ENCODE measurements at places on chromosomes 13 and 19.

GRCh38 chr13:45137526-45137925, 17.2 kb downstream of the GTF2F2 start:
- no peak for DNase-seq

DNA sequence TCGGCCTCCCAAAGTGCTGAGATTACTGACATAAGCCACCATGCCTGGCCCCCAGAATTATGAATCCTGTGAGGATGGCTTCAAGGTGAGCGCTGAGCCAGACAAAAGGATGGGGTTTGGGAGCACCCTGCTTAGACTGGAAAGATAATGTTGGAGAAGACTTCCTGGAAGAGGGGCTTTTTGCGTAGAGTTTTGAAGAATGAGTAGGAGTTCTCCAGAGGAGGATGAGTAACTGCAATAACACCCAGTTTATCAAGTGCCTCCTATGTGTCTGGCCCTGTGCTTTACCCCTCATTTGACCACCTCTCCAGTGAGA, 641 bp upstream of the GDF15 start:
- no peak for DNase-seq

GRCh38 chr13:97561182-97561581, 127.2 kb downstream of the RAP2A start:
- DNase-seq, result no peak

DNA sequence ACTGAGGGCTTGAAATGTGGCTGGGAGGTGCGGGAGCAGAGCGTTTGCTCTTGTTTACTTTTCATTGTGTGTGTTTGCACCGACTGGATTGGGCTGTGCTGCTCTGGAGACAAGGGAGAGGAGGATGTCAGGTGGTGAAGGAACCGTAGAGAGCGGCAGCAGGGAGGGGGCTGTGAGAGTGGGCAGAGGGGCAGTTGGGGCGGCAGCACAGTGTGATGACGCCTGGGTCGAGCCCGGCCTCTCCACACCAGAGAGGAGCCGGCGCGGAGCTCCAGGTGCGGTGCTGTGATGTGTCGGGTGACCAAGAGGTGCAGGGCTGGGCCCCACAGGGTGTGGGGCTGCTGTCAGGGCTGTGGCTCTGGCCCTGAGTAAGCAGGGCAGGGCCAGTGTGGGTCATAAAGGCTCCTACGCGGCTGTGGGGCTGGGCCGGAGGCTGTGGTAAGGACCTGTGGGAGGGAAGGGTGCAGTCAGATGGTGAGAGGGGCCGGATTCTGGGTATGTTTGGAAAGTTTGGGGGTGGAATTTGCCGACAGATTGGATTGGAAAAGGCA, 10.5 kb downstream of the NAXD start:
- DNase-seq, result no peak

Measured in foreskin keratinocyte (primary cell).